ENCODE measurements at places on chromosomes 5 and 9.

- no peak for DNase-seq
Measured at GRCh38 chr9:93345643-93346230, 105.7 kb upstream of the FAM120A start.

DNA sequence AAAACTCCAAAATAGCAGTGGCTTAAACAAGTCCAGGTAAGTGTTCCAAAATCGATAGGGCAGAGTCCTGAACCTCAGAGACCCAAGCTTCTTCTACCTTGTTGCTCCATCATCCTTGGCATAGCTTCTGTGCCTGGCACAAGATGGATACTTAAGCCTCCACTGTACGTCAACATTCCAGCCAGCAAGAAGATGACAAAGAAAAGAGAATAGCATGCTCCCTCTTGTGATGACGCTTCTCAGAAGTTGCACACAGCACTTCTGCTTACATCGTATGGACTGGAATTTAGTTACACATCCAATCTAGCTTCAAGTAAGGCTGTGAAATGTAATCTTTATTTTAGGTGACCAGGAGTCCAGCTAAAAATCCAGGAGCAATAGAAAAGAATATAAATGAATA, 227.4 kb downstream of the ESM1 start:
- no peak for DNase-seq

DNA sequence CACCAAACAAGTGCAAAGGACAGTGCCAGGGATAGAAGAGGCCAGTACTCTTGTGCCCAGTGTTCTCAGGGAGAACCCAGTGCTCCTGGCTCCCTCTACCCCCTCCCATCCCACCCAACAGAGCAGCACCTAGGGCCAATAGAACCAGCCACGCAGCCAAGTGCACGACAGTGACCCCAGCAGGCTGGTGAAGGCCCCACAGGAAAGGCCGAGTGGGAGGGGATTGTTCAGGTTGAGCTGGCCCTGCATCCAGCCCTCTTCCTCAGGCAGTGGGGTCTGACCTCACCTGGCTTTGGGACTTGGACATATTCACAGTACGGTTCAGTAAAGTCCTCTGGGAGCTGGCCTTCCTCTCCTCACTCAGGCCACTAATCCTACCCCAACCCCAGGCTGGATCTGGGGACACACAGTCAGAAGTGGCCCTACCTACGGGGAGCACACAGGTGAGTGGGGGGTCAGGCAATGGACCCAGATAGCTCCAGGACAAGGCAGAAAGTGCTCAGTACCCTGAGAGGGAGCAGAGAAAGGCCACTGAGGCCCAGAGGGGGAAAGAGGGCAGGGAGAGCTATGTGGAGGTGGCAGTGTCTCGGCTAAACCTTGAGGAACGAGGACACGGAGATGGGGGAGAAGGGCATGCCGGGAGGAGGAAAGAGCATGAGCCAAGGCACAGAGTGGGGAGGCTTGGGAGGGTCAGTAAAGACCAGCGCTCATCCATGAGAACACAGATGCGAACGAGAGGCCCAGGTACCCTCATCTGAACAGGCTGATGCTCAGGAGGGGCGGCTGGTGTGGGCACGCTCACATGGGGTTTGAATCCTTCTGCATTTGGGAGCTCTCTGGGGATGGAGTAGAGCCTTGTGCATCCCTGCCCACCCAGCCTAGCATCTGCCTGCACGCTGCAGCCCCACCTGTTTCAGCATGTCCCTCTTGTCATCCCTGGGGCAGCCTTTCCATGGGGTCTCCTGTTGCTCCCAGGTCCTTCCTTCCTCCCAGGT, 25.6 kb downstream of the POLR1E start:
- DNase-seq, result no peak

DNA sequence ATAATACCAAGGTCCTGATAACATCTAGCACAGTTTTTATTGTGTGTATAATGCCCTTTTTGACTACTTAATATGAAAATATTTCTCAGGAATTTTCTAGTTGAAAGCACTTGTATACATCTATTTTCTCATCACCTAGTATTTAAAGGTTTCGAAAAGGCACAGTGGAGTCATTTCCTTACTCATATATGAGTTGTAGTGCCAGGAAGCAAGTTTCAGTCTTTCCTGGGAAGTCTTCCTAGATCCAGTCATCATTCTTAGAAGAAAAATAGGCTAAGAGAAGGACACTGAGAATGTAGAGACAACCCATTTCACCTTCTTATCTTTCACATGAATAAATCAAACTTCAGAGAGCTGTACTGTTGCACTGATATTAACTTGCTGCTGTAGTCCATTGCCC, 70.2 kb downstream of the SLC25A46 start:
- DNase-seq, result no peak

DNA sequence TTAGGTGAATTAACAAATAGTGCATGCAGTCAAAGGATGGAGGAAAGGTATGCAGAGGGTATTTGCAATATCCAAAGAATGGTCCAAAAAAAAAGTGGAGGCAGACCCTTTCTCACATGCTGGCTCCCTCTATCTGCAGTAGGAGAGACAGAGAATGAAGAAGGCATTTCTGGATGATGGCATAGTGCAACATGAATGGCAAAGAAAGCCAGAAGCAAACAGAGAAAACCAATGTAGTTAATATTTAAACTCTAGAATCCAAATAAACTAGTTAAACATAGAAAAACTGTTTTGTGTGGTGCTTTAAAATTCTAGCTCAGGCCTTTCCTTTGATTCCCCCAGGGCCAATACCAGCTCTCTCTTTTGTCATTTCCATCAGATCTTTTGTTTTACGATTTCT, 403.1 kb upstream of the WWC1 start:
- no peak for DNase-seq

GRCh38 chr5:144133050-144133633, 37.3 kb downstream of the YIPF5 start:
- no peak for DNase-seq

GRCh38 chr5:142922223-142922952, 152.2 kb downstream of the ARHGAP26 start:
- DNase-seq, result no peak

DNA sequence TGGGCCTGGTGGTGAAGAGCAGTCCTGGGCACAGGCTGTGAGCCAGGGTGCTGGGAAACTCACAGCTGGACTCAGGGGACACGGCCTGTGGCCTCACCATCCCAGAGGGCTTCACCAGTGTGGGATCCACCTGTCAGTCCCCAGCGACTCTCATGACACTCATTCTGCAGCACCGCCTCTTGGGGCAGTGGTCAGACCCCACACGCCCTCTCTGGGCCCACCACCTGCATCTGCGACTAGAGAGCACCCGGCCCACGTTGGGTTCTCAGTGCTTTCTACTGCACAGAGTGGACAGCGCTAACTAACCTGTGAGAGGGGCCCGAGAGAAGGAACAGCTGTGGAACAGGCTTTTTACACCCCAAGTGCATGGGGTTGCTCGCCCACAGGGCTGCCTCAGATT, 45.8 kb upstream of the GARNL3 start:
- no peak for DNase-seq

DNA sequence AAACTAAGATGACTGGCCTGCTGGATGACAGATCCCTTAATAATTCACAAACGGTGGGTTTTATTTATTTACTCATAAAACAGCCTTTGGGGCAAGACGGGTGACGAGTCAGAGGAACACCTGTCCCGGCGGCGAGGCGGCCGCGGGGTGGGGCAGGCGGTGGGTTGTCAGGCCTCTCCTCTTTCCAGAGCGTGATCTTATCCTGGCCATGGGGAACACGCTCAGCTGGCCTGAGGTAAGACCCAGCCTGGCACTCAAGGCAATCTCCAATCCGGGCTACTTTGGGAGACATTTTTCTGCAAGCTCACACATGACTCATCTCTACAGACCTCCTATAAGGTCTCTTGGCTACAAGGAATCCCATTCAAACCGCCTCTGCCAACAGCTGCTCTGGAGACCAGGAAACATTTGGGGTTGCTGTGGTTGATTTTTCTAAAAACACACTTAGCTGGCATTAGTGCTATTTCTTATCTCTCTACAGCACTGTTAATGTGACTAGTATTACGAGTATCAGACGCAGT, 6.3 kb downstream of the RAPGEF1 start:
- DNase-seq, result no peak

DNA sequence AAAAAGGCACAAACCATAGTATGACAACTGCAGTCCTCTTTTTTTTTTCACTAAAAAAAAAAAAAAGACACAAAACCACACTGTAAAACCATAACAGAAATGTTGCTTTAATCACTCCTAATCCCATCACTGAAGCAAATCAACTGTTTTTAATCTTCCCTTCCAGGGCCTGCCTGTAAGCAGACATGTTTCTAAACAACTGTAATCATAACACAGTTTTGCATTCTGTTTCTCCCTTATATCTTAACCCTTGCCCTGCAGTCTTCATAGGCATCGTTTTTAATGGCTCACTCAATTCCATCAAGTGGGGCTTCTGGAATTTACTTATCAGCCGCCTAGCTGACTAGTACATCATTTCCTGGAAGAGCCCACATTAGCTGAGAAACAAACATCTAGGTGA, 111.0 kb upstream of the SLC25A48 start:
- DNase-seq, result no peak

- no peak for DNase-seq
Measured at GRCh38 chr5:97102010-97102470, 40.4 kb downstream of the LIX1 start.

DNA sequence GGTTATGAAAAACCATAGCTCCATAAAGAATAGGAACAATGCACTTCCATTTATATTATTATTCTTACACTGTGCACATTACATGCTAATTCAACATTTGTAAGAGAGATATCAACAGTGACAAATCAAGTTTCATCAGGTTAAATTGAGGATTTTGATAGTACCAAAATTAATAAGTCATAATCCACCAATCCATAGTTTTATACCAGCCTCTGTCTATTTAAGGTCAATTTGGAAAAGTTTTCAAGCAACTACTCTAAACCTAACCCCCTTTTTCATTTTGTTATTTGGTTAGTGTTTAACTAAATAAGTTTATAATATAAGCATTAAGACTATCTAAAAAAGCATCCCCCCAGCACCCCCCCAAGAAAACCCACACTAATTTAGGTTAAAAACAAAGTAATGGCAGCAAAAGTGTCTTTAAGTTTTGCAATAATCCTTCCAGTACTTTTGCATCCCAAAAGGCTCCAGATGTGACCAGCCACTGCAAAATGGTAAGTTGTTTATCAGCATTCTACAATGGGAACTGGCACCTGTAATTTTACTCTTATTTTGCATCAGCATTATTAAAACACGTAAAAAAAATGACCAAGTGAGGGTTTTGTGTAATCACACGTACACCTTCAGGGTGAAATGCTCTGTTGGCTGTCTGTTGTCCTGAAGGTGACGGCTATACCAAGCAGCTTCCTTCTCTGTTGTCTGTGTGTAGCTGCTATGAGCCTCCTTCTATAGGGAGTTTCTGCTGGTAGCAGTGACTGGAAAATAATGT, 36.8 kb upstream of the SSBP2 start:
- DNase-seq, result no peak

DNA sequence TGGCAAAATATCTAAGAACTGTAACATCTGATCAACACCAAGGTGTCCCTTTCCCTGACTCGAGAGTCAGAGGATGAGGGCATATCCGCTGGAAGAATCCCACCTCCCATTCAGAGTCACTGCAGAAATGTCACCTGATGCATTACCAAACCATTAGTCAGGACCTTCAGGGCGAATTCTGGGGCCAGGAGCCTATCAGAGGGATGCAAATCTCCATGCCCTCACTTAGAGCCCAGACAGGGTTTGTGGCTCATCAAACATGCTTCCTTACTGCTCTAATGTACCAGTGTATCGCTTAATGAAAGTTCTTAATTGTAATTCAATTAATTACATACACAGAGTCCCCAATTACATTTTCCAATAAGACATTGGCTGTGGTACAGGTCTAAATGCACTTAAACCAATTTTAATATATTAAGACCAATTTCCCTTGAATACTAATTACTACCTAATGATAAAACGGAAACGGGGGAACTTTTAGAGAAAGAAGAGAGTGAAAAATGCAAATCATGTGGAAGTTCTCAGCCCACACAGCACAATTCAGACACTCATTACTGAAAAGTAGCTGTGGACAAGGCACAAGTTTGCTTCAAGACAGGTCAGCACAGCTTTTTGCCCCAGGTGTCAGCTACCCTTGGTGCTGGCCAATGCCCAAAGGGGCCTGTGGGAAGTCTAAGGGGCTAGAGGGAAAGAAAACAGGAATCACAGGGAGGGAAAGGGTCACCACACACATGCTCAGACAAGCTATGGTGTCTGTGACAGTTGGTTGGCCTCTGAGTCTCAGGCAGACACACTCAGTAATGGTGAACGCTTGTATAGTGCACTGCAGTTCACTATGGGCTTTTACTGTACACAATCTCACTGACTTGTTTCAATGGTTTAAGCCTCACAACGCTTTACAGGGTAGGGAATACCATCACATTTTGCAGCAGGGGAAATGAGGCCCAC, 211.6 kb downstream of the MAPKAP1 start:
- DNase-seq, result no peak

GRCh38 chr5:35371951-35372426, 141.7 kb upstream of the PRLR start:
- DNase-seq, result no peak

DNA sequence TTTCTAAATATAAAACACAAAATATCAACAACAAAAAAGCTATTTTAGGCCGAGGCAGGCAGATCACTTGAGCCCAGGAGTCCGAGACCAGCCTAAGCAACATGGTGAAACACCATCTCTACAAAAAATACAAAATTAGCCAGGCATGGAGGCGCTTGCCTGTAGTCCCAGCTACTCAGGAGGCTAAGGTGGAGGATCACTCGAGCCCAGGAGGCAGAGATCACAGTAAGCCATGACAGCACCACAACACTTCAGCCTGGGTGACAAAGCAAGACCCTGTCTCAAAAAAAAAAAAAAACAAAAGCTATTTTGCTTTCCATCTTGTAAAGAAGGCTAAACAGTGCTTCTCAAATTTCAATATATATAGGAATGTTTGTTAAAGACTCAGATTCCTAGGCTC, 11.3 kb downstream of the C5orf15 start:
- DNase-seq, result no peak

DNA sequence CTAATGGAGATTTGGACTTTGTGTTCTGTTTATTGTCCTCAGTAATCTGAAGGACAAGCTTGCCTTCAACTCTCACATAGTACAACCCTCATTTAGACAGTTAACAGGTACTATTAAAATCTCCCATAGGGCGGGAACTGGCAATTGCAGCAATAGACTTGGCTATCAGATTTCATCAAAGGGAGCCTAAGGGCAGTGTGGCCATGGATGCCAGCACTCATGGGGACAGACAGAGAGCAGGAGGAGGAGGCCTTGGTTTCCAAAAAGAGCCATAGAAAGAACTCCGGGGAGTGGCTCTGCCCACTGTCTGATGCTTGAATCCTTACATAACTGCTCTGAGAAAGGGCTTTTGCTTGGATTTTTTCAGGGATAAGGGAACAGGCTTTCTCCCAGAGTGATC, 6.8 kb downstream of the SLC36A1 start:
- DNase-seq, result no peak

DNA sequence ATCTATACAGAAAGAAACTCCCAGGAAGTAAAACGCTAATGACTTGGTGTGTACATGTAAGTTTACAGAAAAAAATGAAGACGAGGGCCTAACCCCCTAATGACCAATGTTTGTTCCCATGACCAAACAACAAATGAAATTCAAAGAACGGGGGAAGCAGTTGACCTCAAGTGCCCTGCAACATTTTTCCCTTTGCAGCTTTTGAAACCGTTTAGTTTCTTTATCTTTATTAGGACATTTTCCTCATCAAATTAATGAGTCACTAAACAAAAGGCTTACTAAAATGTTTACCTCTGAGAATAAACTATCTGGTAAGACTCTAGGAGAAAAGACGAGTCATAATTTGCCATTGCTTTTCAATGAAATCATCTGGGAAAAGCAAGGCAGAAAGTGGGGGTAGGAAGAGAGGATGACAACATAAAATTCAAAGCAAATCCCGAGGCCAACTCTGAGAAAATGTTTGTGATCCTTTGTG, 57.4 kb downstream of the LHFPL2 start:
- no peak for DNase-seq

Measured in stimulated activated naive CD8-positive, alpha-beta T cell treated with anti-CD3 and anti-CD28 coated beads, Interleukin-15, amount 100 ng/mL, for 72 hours (primary cell).